Immature natural killer cell (primary cell): ENCODE measurements at places on chromosomes 7 and 10. TPM values are rescaled to one million over a fixed set of nuclear protein-coding genes. Genes with fewer than 3 reads are reported as not detected.
A peak's percentile ranks its signal among the peaks of the same experiment; 100 is the strongest.

DNA sequence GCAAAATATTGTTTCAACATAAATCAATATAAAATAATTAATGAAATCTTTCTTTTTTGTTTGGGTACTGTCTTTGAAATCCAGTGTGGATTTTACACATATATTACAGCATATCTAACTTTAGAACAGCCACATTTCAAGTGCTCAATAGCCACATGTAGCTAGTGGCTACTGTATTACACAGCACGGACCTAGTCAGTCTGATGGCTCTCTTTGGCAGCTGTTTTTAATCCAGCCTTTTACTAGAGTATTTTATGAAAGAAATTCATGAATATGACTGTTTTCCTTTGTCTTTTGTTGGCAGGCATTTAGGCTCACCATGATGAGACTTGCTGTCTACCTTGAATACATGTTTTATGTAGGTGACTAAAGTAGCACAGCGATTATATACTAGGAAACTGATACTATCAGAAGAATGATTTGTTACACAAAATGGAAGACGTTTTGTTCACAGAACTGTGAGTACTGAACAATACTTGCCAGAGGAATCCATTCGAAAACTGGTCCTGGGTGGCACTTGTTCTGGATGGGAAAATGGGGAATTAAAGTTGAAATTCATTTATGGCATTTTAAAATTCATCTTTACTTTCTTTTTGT, 386.7 kb downstream of the PHTF2 start:
- no peaks in the 10 kb centered on the region for H3K36me3 ChIP-seq
- no peaks in the 10 kb centered on the region for H3K4me1 ChIP-seq
- no peaks in the 10 kb centered on the region for H3K27me3 ChIP-seq

DNA sequence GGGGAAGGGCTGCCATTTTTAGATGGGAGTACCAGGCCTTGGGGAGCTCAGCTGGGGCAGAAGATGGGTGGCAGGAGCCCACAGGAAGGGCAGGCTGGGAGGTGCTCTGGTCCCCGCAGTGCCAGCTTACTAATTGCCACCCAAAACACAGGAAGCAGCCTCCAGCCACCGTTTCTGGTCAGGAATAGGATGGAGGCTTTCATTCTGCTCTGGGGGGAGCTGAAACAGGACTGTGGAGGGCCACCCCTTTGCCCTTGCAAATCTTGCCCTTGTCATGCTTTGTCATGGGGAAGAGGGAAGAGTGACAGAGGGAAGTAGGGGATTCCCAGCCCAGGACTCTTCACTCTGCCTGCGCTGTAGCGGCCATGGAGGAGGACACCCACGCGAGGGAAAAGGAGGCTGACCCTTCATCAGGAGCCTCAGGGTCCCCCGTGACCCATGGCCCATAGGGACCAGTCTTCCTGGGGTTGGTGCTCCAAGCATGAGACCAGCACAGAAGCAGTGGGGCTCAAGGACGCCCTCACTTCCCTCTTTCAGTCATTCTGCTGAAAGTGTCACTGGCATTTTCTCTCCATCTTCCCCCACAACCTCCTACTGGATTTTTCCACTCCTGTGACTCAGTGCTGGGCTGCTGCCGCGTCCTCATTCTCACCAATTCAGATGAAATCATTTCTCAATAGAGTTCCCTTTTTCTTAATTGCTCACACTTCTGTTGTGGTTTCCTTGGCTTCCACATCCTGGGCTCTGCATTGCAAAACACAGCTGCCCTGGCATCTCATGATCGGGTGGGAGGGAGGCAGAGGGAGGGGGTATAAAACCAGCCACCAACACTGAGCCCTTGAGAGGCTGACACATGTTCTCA, 61.9 kb downstream of the MKI67 start:
- H3K36me3 ChIP-seq = peaks cover 63% of the 10 kb centered on the region
- peaks cover 34% of the 10 kb centered on the region for H3K27me3 ChIP-seq
- H3K27ac ChIP-seq = peak overlapping the region; percentile 97
- H3K4me1 ChIP-seq = peaks cover 88% of the 10 kb centered on the region

GRCh38 chr7:26135076-26135475, 16.9 kb upstream of the NFE2L3 start:
- H3K27ac ChIP-seq = no peak overlapping the region
- no peaks in the 10 kb centered on the region for H3K36me3 ChIP-seq
- no peak overlapping the region for H3K4me3 ChIP-seq
- no peak for DNase-seq

- H3K4me1 ChIP-seq = peaks cover 31% of the 10 kb centered on the region
- peaks cover 19% of the 10 kb centered on the region for H3K27me3 ChIP-seq
- peak overlapping the region; percentile 97 for H3K4me3 ChIP-seq
- H3K36me3 ChIP-seq = no peaks in the 10 kb centered on the region
- peak; percentile 53 for DNase-seq
- peak overlapping the region; percentile 92 for H3K27ac ChIP-seq
Observed at GRCh38 chr10:12042409-12042796, 206 bp downstream of the UPF2 start.

GRCh38 chr10:110775406-110775805, 96.3 kb upstream of the PDCD4 start:
- no peaks in the 10 kb centered on the region for H3K4me1 ChIP-seq
- H3K36me3 ChIP-seq = no peaks in the 10 kb centered on the region
- H3K4me3 ChIP-seq = no peak overlapping the region
- H3K27ac ChIP-seq = no peak overlapping the region

- H3K27ac ChIP-seq = no peak overlapping the region
- DNase-seq = no peak
- no peaks in the 10 kb centered on the region for H3K27me3 ChIP-seq
- no peak overlapping the region for H3K4me3 ChIP-seq
- no peaks in the 10 kb centered on the region for H3K4me1 ChIP-seq
Observed at GRCh38 chr7:78212476-78213060, 414.0 kb downstream of the PHTF2 start.

GRCh38 chr10:11017570-11018431, at the start of gene CELF2:
Gene CELF2 (plus strand): TSS chr10:11017872. CDS start chr10:11018090, 218 bp downstream.
- peaks cover 3% of the 10 kb centered on the region for H3K36me3 ChIP-seq
- no peak within 1 kb of the TSS for H3K27ac ChIP-seq
- H3K27me3 ChIP-seq = peaks cover 49% of the 10 kb centered on the region
- DNase-seq = peak; percentile 35

DNA sequence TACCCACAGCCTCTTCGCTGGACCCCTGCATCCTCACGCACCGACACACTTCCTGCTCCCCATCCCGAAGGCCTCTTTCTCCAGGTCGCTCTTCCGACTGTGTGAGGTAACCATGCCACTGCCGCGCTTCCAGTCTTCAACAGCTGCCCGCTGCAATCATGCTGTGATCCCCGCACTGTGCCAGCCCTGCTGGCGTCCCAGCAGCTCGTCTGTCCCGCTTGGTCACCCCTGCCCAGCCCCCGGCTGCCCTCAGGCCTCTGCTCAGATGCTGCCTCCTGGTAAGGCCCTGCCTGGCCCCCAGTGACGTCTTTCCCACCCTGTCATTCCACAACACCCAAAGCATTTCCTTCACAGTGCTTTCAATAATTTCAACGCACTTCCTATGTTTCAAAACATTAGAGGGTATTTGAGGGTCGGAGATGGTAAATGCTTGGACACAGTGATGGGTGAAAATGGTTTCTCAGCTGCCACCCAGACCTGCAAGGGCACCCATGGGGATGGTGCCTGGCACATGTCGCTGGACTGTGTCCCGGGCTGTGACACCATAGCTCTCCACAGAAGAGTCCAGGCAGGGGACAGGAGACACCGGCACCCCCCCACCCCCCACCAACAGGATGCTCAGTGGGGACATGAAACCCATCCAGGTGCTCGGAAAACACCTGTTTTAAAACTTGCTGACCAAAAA, 125.2 kb downstream of the MAD1L1 start:
- H3K27me3 ChIP-seq = peaks cover 2% of the 10 kb centered on the region
- peaks cover 16% of the 10 kb centered on the region for H3K36me3 ChIP-seq
- DNase-seq = no peak
- no peak overlapping the region for H3K27ac ChIP-seq
- H3K4me1 ChIP-seq = peaks cover 49% of the 10 kb centered on the region
- H3K4me3 ChIP-seq = no peak overlapping the region

GRCh38 chr7:121273467-121274167, 55.2 kb upstream of the WNT16 start:
- H3K36me3 ChIP-seq = no peaks in the 10 kb centered on the region
- no peak overlapping the region for H3K4me3 ChIP-seq
- no peak overlapping the region for H3K27ac ChIP-seq
- H3K4me1 ChIP-seq = no peaks in the 10 kb centered on the region
- no peaks in the 10 kb centered on the region for H3K27me3 ChIP-seq

DNA sequence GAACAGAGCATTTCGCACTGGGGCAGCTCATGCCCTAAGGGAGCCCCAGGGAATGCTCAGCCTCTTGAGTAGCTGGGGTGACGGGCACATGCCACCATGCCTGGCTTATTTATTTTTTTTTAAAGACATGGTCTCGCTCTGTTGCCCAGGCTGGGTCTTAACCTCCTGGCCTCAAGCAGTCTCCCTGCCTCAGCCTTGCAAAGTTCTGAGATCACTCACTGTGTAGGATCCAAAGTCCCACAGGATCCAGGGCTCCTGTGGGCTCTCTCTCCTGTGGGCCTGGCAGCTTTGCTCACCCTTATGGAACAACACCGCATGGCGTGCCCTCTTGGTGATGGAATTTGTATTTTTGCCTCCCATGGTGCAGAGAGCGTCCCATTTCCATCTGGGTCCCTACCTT, 34.0 kb downstream of the TMEM120A start:
- H3K27me3 ChIP-seq = no peaks in the 10 kb centered on the region
- no peak overlapping the region for H3K4me3 ChIP-seq
- no peak for DNase-seq
- H3K4me1 ChIP-seq = no peaks in the 10 kb centered on the region
- no peak overlapping the region for H3K27ac ChIP-seq

- H3K4me1 ChIP-seq = no peaks in the 10 kb centered on the region
- no peak overlapping the region for H3K27ac ChIP-seq
- peaks cover 2% of the 10 kb centered on the region for H3K27me3 ChIP-seq
- H3K36me3 ChIP-seq = no peaks in the 10 kb centered on the region
Observed at GRCh38 chr7:47516985-47517600, 64.8 kb downstream of the TNS3 start.

DNA sequence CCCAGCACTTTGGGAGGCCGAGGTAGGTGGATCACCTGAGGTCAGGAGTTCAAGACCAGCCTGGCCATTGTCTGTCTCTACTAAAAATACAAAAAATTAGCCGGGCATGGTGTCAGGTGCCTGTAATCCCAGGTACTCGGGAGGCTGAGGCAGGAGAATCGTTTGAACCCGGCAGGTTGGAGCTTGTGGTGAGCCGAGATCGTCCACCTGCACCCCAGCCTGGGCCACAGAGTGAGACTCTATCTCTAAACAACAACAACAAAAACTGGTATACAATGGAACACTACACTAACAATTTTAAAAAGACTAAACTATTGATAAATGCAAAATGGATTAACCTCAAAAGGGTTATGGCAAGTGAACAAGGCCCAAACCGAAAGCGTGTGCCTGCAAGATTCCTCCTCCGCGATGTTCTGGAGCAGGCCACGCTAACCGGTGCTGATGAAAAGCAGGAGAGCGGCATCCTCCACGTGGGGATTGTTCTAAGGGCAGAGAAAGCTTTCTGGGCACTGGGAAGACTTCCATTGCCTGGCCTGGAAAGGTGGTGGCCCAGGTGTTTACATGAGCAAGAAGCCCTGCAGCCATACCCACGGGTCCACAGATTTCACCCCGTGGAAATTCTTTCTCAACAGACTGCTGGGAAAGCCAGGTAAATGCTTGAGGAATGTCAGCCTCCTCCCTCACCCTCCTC, 53.8 kb downstream of the PDGFA start:
- DNase-seq = no peak
- H3K4me3 ChIP-seq = no peak overlapping the region
- peaks cover 7% of the 10 kb centered on the region for H3K36me3 ChIP-seq
- peaks cover 26% of the 10 kb centered on the region for H3K4me1 ChIP-seq

GRCh38 chr7:13727751-13728150, 261.7 kb downstream of the ETV1 start:
- H3K27ac ChIP-seq = no peak overlapping the region
- no peaks in the 10 kb centered on the region for H3K36me3 ChIP-seq
- DNase-seq = no peak
- peaks cover 3% of the 10 kb centered on the region for H3K27me3 ChIP-seq
- no peak overlapping the region for H3K4me3 ChIP-seq

DNA sequence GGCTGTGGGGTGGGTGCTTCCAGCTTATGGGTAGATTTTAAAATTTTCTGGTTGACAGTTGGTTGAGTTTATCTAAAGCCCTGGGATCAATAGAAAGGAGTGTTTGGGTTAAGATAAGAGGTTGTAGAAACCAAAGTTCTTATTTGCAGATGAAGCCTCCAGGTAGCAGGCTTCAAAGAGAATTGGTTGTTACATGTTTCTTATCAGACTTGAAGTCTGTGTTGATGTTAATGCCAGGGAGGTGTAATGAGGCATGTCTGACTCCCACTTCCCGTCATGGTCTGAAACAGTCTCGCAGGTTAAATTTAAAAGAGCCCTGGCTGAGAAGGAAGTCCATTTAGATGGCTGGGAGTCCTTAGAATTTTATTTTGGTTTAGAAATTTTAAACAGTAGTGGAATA, 165.2 kb upstream of the TMEM72 start:
- peaks cover 2% of the 10 kb centered on the region for H3K4me1 ChIP-seq
- DNase-seq = no peak
- H3K27me3 ChIP-seq = no peaks in the 10 kb centered on the region
- no peaks in the 10 kb centered on the region for H3K36me3 ChIP-seq

DNA sequence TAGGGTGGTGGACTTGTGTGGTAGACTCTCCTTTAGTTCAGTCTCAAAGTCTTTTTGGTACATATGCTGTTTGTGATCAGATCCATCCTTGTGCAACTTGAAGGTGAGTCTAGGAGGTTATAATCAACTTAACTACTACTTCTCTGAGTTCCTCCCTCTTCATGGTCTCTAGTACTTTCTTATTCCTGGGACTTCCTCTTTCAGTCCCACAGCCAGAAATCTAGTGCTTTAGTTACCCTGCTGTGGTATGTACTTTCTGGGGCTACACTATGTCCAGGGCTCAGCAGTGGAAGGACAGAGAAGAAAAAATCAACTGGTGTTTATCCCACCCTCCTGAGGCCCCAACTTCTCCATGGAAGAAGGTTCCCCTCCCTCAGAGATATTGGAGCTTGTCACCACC, 19.4 kb upstream of the ATAD1 start:
- no peaks in the 10 kb centered on the region for H3K36me3 ChIP-seq
- no peaks in the 10 kb centered on the region for H3K27me3 ChIP-seq
- no peak overlapping the region for H3K27ac ChIP-seq

DNA sequence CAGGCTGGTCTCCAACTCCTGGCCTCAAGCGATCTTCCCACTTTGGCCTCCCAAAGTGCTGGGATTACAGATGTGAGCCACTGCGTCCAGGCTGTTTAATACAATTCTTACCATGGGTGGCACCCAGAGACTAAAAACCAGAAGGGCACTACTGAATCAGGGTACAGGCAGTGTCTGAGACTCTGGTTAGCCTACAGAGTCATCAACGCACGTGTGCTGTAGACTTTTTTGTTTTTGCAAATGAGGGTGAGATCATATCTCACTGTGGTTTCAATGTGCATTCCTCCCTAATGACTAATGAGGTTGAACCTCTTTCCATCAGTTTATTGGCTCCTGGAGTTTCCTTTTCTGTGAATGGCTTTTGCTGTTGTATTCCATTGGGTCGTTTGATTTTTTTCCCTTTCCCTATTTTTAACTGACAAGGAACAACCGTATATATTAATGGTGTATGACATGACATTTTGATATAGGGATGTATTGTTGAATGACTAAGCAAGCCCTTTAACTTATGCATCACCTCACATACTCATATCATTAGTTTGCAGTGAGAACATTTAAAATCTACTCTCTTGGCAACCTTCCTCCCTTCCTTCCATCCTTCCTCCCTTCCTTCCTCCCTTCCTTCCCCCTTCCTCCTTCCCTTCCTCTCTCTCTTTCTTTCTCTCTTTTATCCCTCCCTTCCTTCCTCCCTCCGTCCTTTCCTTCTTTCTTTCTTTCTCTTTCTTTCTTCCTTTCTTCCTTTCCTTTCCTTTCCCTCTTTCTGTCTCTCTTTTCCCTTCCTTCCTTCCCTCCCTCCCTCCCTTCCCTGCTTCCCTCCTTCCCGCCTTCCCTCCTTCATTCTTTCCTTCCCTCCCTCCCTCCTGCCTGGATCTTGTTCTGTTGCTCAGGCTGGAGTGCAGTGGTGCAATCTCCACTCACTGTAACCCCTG, 9.3 kb upstream of the TMEM270 start:
- H3K36me3 ChIP-seq = no peaks in the 10 kb centered on the region
- H3K4me3 ChIP-seq = no peak overlapping the region

Gene HOXA3
- 0.13 TPM for polyA plus RNA-seq
